ENCODE measurements at places on chromosomes 3 and 15.

- DNase-seq, result no peak
Measured at GRCh38 chr3:120645083-120645845, 36.8 kb downstream of the HGD start.

- DNase-seq, result no peak
Measured at GRCh38 chr15:64583519-64583918, 123.1 kb downstream of the ZNF609 start.

- DNase-seq, result no peak
Measured at GRCh38 chr3:129727707-129728106, 121.2 kb upstream of the PLXND1 start.

DNA sequence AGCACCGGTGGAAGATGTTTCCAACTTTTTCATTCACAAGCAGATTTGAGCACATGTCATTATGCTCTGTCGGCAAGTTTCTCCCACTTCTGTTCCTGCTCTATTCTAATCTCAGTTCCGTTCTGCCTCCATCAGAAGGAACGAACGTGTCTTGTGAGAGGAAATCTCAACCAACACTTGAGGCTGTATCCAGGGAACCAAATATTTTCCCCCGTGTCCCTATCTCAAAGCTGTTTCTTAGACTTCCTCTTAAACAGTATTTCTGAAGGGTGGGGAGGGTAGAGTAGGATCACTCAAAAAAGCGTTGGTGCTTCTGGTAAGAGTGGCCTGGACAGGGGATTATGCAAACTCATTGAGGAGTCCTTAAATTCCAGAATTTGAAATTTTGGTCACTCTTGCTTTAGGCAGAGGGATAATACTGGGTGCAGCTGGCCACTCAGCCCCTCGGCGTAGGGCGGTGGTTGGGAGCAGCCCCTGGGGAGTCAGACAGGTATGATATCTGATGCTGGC lies 54.9 kb downstream of the FRMD4B start:
- DNase-seq, result no peak

DNA sequence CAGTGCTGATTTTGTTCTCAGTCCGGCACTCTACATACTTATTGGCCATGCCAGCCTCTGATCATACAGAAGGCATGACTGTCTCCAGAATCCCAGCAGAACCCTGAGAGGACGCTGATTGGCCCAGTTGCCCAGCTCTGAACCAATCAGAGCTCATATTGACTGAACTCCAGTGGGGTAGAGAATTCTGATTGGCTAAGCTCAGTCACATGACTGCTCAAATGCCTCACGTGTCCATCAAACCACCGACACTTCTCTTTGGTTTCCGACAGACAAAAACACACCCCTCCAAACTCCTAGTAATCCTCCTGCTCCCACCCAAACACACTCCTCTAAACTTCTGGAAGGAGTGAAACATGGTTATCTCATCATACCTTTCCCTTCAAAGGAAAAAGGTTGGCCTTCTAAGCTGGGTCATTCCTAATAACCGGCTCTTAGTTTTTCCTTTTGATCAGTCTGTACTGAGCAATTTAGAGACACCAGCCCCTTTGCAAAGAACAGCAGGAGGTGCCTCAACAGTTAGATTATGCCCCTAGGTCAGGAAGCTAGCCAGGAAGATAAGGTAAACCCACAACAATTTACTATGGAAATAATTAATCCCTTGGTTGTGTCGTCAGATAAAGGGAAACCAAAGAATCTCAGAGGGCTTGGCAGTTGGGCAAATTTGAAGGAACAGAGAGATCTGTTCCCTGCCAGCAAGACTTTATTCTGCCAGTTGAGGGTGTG lies 187.8 kb downstream of the TLE3 start:
- DNase-seq, result no peak

DNA sequence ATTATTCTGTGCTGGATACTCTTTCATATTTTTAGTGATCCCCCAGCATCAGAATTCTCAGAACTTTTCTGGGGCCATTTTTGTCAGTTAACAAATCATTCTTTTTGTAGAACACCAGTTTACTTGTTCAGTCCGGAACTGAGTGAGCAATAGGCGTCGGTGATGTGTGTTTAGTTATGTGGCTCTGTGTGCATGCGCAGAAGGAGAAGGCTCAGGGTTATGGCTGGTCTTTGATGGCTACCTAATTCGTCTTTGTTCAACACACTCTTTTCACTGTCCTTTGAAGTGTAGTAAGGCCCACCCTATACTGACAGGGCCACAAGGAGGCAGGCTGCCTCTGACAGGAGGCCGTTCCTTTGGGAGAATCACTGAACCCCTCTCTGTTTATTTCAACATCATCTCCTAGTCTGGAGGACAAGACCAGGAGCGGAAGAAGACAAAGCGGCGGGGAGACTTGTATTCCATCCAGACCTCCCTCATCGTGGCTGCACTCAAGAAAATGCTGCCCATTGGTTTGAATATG lies 158.2 kb upstream of the CHRM5 start:
- DNase-seq, result no peak

- DNase-seq, result peak; percentile 54
Measured at GRCh38 chr15:40763801-40764628, at the start of gene GCHFR. Gene GCHFR, plus strand, starts transcription at chr15:40764068. Its CDS starts 113 bp downstream, at chr15:40764181.

GRCh38 chr15:98196371-98196770 lies 235.9 kb downstream of the ARRDC4 start:
- DNase-seq, result no peak

GRCh38 chr15:97030251-97030650 lies 699.8 kb downstream of the NR2F2 start:
- no peak for DNase-seq

- DNase-seq, result no peak
Measured at GRCh38 chr3:8529738-8530525, 28.3 kb downstream of the LMCD1 start.

DNA sequence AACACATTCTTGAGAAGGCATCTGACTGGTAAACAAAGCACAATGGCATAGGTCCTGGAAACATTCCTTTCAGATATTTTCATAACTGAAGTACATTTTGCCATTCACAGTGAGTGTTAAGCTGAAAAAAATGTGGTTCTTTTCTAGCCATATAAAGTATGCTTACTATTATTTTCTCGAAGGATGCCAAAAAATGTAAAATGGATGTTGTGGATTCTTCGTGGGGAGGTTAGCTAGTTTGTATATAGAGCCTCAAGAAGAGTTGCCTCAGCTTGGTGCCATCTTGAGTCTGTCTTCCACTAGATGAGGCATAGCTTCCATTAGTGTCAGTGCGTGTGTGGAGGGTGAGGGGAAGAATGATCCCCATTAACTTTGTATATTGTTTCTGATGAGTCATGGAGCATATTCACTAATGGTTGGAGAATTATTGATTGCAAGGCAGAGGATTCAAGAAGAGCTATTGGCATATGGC lies 4.1 kb downstream of the MBNL1 start:
- DNase-seq, result no peak

- no peak for DNase-seq
Measured at GRCh38 chr3:54432975-54433374, 310.6 kb downstream of the CACNA2D3 start.

DNA sequence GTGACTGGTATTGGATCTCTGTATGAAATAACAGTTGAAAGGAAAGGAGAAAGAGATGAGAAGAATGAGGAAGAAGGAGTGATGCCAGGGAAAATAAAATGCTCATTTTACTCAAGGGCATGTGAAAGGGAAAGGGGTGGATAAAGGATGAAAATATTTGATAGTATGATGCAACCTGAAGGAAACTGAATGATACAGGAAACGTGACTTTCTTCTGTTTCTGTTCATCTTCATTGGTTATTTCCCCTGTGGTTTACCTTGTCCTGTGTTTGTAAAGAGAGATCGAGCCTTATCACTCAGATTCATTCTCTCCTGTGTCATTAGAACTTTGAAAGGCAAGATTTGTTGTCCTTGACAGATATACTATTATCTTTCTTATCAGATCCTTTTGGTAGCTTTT lies 243.6 kb upstream of the SLITRK3 start:
- no peak for DNase-seq

- DNase-seq, result no peak
Measured at GRCh38 chr15:91609231-91609630, 244.3 kb upstream of the SLCO3A1 start.

Data from stimulated activated CD4-positive, alpha-beta T cell treated with anti-CD3 and anti-CD28 coated beads, TNF-alpha, amount 100 ng/mL, for 48 hours (primary cell).